ENCODE measurements at places on chromosomes 7 and 10.

DNA sequence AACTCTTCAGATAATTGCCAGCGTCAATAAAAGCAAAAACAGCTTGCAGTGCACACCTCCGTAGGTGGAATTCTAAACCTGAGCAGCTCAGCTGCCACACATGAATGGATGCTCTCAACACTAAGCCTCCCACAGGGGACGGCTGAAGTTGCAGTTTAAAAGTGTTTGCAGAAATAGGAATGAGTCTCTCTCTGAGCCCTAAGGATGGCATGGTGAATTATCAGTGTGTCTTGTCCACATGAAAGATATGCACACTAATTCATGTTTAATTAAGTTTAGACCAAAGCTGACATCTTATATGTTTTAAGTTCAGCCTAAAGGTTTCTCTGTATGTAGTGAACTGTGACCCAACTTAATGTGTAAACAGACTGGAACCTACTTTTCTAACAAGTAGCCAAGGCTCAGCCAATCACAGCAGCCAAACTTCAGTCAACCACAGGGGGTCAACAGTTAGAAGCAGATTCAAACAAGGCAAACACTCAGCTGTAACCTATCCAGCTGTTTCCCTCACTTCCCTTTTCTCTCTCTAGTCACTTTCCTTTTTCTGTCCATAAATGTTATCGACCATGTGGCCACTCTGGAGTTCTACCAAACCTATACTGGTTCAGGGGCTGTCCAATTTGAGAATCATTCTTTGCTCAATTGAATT is 38.1 kb downstream of the CTTNBP2 start:
- no peak for DNase-seq

DNA sequence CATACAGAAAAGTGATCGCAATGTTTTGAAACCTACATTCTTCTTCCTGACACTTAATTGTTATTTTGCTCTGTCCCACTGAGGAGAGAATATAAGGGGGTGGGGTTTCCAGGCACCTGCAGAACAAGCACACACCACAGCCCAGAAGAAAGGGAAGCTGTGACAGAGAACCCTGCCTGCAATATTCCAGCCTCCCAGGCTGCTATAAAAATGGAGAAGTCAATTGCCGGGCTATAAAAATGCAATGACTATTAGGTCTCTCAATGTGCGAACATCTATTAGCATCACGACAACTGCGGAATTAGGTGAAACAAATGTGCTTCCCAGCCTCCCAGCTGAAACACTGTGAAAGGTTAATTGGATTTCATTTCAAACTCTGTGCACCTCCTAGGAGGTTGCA is 145.3 kb upstream of the FRMD4A start:
- DNase-seq = no peak

GRCh38 chr10:108708363-108708762 is 1214.9 kb downstream of the XPNPEP1 start:
- DNase-seq = no peak

GRCh38 chr7:50293509-50294179 is 10.9 kb upstream of the IKZF1 start:
- DNase-seq = no peak

GRCh38 chr10:72085166-72085565 is 3.2 kb downstream of the SPOCK2 start:
- no peak for DNase-seq

GRCh38 chr7:106045586-106045985 is 66.5 kb downstream of the SYPL1 start:
- no peak for DNase-seq

DNA sequence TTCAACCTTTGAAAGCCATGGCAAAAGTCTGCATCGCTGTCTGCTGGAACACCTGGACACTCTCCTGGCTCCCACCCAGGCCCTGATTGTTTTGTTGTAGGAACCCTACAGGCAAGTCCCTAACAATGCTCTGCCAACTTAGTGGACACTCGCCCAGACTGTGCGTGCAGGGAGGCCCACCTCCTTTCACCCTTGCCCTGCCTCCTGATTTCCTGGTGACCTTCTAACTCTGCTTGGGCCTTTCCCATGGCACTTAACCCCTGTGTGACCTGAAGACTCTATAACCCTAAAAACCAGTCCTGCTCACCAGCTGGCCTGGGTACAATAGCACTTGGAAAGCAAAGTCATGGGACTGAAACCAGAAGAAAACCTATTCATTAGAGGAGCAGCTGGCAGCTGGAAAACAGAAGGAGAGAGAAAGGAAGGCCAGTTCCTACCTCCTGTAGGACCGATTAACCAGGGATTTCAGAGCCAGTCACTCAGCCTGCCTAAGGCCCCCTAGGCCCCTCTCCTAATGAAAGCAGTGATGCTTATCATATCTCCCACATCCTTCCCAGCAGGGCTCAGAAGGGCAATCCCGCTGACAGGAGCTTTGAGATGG is 82.7 kb upstream of the KMT2E start:
- no peak for DNase-seq

GRCh38 chr7:98985406-98985805 is 107.1 kb downstream of the TRRAP start:
- DNase-seq = no peak

DNA sequence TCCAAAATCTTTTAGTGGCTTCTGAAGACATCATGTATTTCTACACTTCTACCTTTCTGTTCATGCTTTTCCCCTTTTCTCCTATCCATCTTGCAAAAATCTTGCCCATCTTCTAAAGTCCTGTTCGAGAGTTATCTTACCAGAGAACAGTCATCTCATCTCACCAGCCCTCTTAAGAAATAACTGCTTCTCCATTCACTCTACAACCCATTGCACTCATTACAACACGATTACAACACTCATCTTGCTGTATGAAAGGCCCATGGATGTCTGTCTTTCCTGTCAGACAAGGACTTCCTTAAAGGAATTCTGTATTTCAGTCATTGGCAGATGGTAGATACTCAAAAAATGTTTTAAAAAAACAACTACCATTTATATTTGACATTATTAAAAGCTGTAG is 30.8 kb downstream of the ZNF438 start:
- DNase-seq = no peak

GRCh38 chr7:82263920-82264782 is 179.4 kb downstream of the CACNA2D1 start:
- DNase-seq = no peak

DNA sequence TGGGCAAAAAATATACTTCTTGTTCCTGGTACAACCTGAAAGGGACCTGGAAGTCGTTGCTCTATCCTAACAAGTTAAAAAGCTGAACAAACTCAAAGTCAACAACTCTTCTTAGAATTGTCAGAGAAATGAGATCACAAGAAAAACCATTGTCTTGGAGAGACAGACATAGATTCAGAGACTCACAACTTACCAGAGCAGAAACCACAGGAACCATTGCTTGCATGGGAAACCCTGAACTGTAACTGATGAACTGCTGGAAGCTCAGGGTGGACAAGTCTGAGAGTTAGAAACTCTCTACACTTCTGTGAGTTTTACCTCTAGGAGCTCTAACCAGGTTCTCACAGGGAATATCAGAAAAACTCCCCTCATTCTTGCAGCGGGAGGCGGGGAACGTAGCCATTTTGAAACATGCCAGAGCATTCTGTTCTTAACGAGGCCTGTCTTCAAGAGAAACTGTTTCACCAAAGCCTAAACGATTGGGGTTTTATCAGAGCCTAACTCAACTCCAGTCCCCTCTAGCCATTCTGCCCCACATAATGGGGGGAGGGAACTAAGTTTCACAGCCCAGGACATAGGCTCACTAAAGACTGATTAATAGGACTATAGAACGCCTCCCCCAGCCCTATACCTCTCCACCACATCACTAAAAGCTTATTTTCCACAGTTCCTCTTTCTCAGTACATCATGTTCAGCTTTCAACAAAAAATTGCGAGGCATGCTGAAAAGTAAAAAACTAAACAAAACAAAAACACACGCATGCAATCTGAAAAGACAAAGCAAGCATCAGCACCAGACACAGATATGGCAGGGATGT is 12.0 kb upstream of the GSDME start:
- DNase-seq = no peak

DNA sequence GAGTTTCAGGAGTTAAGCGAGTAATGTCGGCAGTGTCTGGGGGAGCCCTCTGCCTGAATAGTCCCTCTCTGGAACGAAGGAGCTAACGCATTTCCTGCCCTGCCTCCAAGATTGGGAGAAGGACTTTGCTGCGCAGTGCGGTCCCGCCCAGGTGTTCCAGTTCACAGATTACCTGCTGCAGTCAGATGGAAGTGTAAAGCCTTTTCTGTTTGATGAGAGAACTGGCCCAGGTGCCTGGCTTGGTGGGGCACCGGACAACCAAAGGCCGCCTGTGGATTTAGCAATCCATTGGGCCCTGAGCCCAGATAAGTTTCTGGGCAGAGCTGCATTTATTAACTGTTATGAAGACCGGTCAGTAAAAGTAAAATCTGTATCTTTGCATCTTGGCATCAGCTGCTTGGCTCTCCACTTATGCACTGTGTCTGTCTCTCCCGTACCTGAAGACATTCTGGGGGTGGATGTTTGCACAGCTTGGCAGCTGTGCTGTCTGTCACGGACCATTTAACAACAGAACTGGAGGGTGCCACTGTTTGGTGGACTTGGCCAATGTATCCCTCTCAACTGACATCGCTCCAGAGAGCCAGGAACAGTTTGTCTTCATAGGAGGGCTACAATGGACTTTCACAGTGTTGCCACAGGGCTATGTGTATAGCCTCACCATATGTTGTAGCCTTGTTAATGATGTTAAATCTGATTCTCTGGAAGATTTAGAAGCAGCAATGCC is 654.7 kb upstream of the ZWINT start:
- DNase-seq = no peak

DNA sequence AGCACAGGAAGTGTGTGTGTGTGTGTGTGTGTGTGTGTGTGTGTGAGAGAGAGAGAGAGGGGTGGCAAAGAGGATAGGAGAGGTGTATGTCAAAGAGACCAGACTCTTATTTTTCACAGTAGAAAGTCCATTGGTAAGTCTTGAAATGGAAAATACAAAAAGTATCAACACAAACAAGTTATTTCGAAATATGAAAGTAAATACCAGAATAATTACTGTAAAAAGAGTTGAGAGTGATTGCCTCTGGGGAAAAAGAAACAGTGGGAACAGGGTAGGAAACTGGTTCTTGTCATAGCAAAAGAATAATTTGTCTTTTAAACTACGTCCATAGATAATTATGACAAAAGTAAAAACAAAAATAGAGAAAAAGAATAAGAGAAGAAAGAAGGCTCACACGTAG is 29.0 kb upstream of the EIF5AL1 start:
- DNase-seq = no peak

- DNase-seq = no peak
Measured at GRCh38 chr7:29843093-29843492, 36.8 kb downstream of the WIPF3 start.

DNA sequence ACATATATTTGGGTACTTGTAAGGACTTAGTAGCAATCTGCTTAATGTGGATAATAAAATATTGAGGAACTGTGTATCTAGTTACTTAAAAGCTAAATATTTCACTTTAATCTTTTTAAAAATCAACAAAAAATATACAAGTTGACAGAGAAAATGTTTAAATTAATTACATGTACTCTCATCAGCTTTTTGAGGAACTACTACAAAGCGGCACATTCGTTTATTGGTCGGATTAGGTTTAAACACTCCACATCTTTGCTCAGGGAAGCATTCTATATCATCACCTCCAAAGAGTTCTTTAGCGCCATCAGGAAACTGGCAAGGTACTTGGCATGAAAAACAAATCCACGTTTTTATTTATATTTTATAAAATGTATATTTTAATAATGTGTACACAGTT is 1.6 kb downstream of the ATOH7 start:
- no peak for DNase-seq

DNA sequence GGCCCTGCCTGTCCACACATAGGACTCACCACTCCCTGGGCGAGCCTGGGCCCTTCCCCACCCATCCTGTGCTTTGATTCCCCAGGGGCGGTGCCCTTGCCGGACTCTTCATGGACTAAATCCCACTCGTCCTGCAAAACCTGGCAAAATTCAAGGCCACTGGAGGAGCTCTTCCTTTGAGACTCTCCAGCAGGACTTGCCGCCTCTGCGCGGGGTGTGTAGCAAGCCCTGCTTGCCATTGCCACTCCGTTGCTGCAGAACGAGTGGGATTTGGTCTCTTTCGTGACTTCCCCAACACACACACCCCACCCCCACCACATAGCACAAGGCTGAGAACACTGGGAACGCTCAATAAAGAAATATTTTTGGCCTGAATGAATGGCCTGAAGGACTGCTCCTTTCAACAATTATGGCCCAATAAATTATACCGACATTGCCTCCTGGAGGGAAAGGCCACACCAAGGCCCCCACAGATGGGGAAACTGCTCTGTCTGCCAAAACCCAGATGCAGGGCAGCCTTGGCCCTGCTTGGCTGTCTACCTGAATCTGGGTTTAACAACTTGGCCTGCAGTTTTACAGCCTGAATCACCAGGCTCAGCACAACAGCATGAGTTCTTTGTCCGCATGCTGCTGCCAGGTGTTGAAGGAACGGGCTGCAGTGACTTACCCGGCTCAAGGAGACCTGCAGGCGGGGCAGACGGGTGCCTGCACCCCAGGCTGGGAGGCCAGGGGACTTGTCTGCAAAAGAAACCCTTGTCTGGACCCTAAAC is 72.8 kb upstream of the KAT6B start:
- no peak for DNase-seq

Measured in activated CD4-positive, CD25-positive, alpha-beta regulatory T cell (primary cell).